Endodermal cell (in vitro differentiated cells): ENCODE measurements at places on chromosomes 4 and X. TPM values are rescaled to one million over a fixed set of nuclear protein-coding genes. Genes with fewer than 3 reads are reported as not detected.

DNA sequence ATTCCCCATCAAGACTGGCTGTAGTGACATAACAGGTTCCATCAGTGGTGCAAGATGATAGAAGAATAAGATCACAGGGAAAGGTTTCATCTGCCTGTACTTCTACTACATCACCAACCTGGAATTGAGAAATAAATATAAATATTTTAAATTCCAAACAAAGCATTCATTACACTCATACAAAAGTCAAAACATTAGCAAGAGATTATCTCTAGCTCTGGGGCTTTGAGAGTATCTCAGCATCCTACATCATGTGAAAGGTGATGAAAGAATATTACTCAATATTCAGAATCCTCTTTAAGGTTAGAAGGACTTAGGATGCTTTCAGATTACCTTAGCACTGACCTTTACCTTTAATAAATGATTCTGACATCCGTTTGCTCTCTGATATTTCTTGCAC is 96.5 kb upstream of the MCF2 start:
- no peak for DNase-seq

DNA sequence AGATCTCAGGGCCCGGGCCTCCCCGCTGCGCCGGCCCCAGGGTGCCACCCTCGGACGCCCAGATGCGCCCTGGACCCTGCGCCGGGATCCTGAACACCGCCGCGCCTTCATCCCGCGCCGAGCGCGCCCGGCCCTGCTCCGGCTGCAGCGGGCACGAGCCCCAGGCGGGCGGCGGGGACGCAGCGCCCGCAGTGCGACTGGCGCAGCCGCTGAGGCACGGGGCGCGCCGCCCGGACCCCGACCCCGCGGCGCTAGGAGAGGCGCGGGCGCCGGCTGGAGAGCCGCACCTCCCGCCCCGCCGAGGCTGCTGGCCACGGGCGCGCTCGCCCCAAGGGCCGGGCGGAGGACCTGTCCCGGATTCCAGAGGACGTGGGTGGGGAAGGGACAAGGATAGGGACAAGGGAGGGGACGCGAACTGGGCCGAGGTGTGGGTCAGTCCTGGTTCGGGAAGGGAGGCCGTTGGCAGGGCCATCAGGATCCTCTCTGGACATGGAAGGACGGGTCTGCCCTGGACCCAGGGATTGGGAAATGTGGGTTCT is 1.1 kb downstream of the ZFYVE28 start:
- peak; percentile 75 for DNase-seq

DNA sequence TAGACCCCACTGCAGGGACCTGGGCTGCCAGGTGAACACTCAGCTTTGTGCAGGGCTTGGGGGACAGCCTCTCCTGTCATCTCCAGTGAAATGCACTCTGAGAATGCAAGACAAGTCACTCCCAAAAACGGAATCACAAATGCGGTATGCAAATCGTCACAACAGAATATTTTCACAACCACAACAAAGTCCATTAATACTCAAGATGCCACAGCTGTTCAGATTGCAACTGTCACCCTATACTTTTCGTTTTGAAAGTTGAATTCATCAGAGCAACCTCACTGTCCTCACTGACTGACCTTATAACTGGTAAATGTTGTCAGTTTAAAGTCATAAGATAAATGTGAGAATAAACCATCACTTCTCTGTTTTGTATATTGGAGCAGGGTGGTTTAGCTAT is 16.6 kb downstream of the JAKMIP1 start:
- no peak for DNase-seq

GRCh38 chr4:74517996-74518395 is 73.1 kb downstream of the AREG start:
- no peak for DNase-seq

DNA sequence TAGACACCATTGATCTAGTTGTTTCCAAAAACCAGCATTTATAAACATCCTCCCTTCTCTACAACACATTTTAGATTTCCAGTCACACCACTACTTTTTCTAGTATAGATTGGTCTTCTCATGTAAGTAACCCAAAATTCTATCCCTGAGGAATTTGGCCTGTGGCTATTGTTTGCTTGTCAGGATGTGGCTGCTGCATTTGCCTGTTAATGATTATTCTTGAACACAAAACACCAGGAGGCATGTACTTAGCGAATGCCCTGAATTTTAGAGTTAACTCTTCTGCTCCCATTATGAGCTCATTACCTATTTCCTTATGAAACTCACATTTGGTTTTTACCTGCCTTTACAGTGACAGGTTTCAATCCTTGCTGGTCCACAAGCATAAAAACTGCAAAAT is 102.0 kb upstream of the FSTL5 start:
- no peak for DNase-seq

- no peak for DNase-seq
Measured at GRCh38 chrX:30610026-30610425, 32.5 kb upstream of the TASL start.

- DNase-seq = peak; percentile 91
Measured at GRCh38 chr4:154982187-154983047, 201.3 kb downstream of the RBM46 start.

- DNase-seq = peak; percentile 74
Measured at GRCh38 chrX:25523574-25524540, 508.1 kb upstream of the ARX start.

DNA sequence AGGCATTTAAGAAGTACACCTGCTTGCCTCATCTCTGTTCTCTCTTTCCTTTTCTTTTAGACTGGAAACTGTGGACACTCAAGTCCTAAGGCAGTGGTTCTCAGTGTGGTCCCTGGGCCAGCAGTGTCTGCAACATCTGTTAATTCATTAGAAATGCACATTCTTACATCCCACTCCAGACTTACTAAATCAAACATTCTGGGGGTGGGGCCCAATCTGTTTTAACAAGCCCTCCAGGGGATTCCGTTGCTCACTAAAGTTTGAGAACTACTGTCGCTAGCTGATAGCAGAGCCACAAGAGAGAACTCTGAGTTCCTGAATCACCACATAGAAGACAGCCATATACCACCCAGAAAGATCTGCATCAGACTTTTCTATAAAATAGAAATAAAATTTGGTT is 430.6 kb downstream of the BCOR start:
- DNase-seq = no peak

PRDM8 gene
- total RNA-seq = not detected in 2 replicates

LINC00632 gene
- total RNA-seq = 230 to 248 TPM (median 247 TPM) in 3 replicates
